T-helper 2 cell treated with Interferon-gamma antibody and Interleukin-4, amounts not matched to agents 5 μg/mL and 100 μg/mL, for 36 hours (primary cell): ENCODE measurements at places on chromosomes 7 and 10.

- DNase-seq, result no peak
Measured at GRCh38 chr7:155814316-155815276, 2.3 kb upstream of the SHH start.

DNA sequence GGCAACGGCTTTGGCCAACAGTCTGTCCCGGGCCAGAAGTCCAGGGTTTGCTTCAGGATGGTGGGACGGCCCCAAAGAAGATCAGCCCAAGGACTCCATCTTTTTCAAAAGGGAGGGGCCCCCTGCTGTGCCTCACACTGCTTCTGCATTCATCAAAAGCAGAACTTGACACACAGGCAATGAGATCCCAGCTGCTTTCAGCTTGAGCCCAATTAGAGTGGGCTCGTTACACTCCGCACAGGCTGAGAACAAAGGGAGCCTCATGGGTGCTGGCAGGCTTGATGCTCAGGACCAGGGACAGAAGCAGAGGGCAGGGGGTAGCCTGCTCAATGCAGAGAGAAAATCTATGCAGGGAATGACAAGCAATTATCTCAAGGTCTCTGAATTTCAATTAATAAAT is 45.5 kb downstream of the VOPP1 start:
- DNase-seq, result no peak

GRCh38 chr7:94378356-94378755 is 16.3 kb upstream of the COL1A2 start:
- DNase-seq, result no peak

GRCh38 chr7:140926021-140926817 is 1.5 kb upstream of the BRAF start:
- DNase-seq, result no peak

DNA sequence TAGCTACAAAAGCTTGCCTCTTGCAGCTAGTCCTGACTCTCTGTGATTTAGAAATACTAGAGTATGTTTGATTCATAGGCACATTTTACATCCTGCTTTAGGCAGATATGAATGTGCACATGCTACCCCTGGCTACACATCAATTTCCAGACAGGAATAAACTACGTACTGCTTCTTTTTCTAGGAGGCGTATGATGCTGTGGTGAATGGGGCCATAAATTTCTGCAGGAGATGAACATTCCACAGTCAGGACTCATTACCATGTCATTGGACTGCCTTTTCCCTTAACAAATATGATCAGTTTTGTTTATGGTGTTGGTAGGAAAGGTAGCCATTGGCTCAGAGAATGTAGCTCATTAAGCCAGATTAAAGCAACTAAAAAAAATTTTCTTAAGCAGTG is 50.1 kb upstream of the IFRD1 start:
- no peak for DNase-seq

DNA sequence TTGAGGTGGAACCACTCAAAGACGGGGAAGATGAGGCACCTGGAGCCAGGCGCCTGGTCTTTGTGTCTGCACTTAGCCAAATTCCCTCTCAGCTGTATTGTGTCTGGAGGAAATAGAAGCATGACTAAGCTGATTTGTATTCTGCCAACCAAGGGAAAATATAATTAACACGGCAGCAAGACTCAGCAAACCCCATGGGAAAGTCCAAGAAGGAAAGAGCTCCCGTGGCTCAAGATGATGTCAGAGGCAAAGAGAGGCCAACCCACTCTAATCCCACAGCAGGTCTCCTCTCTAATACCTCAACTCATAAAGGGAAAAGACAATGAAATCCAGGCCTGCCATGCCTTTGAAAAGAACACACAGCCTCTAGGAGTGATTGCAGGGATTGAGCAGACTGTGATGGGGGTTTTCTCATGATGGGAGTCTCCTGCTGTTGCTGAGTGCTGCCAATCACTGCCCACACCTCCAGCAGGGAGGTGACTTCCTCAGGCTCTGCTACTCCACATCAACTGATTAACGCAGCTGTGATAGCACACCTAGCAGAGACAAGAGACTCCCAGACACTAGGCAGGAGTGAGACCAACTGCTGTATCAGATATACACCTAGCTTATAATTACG is 255.5 kb upstream of the C7orf33 start:
- no peak for DNase-seq

- no peak for DNase-seq
Measured at GRCh38 chr7:2038931-2039728, 193.6 kb downstream of the MAD1L1 start.

DNA sequence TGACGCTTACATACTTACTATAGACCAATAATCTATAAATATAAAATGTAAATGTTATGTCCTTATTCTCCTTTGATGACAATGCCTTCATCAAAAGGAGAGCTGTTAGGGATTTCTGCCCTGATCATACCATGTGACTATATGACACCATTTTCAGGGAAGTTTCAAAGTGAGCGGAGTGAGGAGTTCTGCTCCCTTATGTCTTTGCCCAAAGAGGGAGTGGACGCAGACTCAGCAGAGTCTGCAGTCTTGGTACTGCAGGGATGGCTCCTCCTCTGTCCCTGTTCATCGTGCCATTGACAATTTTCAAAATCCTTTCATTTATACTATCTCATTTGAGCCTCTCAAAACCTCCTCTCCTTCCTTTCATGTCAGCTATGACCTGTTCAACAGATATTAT is 27.9 kb downstream of the HYAL4 start:
- no peak for DNase-seq

DNA sequence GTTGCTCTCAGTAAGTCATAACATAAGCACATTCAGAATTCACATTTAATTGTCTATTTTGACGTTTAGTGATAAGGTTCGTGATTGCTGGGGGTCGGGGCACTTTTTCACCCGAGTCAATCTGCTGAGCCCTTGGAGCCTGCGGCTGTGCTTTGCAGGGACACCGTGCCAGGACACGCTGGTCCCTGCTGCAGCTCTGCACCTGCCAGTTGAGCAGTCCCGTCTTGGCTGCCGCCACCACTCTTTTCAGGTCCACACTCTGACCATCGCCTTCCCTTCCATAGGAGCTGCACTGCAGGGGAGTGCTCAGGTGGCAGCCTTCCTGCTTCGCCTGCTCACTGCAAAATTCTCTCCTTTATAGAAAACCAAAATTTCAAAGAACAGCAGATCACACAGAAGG is 36.4 kb downstream of the CUL1 start:
- DNase-seq, result no peak
